ENCODE measurements at places on chromosomes 11 and 22.

GRCh38 chr22:32628628-32629572, 154.3 kb downstream of the FBXO7 start:
- DNase-seq, result no peak

DNA sequence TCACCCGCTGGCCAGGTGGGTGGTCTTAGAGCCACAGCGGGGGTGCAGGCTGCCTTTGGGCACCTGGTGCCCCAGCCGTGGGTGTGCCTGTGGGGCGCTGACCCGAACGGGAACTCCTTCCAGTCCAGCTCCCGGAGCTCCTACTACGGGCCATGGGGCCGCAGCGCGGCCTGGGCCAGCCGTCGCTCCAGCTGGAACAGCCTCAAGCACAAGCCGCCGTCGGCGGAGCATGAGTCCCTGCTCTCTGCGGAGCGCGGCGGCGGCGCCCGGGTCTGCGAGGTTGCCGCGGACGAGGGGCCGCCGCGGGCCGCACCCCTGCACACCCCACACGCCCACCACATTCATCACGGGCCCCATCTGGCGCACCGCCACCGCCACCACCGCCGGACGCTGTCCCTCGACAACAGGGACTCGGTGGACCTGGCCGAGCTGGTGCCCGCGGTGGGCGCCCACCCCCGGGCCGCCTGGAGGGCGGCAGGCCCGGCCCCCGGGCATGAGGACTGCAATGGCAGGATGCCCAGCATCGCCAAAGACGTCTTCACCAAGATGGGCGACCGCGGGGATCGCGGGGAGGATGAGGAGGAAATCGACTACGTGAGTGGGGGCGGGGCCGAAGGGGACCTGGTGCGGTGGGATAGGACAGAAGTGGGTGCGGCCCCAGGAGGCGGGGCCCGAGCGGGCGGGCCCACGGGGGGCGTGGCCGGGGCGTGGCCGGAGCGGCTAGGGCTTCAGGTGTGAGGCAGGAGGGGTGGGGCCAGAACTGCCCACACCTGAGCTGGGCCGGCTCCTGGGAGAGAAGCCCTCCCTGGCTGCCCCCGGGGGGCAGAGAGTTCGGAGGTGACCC, 91.5 kb downstream of the CACNA1I start:
- peak; percentile 72 for DNase-seq

GRCh38 chr11:134994431-134994830, 582.4 kb upstream of the B3GAT1 start:
- DNase-seq, result no peak

DNA sequence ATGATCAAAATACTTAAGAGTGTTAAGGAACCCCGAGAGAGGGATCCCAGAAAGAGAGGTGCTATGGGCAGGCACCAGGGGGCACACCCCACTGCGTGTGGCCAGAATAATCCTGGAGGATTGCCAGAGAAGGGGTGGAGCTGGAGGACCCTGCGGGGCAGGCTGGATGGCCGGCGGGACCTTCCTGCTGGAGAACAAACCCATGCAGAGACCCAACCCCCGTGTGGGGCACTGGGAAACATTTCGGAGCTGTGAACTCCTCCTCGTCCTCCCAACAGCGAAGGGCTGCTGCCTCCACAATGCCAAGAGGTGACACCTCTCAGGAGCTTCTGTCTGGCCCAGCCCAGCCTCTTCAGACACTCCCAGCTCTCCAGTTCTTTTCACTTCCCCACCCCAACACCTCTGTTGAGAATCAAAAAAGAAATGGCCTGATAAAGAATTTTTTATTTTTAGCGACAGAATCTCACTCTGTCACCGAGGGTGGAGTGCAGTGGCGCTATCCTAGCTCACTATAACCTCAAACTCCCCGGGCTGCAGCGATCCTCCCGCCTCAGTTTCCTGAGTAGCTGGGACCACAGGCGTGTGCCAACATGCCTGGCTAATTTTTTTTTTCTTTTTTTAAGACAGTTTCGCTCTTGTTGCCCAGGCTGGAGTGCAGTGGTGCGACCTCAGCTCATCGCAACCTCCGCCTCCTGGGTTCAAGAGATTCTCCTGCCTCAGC, 25.6 kb downstream of the RHOD start:
- no peak for DNase-seq

GRCh38 chr11:125070699-125071254, 7.7 kb downstream of the SLC37A2 start:
- DNase-seq, result no peak

DNA sequence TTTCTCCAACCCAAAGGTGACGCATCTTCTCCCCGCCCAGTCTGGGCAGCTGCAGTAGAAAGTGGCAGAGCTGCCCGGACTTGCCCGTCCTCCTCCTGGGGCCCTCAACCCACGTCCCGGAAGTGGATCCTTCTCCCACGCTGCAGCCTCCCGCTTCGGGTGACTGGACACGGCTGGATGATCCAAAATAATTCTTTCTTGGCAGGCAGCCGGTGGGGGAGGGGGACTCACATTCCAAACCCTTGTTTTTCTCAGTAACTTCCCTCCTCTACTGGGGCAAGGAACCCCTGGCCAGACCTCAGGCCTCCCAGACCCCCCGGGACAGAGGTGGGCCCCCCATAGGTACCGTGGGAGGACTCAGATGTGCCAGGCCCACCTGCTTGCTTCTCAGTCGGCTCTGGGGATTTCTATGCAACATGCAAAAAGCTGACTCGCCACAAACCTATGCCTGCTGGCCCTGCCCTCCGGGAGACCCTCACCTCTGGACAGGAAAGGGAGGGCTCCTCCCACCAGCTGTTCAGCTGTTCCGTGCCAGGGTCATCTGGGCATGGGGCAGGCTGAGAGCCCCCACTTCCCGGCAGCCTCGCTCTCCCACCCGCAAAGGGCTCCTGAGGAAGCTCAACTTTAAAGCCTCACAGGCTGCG, 1.4 kb downstream of the PLXNB2 start:
- peak; percentile 64 for DNase-seq

GRCh38 chr11:23540101-23540561, 679.9 kb upstream of the CCDC179 start:
- DNase-seq, result peak; percentile 34

DNA sequence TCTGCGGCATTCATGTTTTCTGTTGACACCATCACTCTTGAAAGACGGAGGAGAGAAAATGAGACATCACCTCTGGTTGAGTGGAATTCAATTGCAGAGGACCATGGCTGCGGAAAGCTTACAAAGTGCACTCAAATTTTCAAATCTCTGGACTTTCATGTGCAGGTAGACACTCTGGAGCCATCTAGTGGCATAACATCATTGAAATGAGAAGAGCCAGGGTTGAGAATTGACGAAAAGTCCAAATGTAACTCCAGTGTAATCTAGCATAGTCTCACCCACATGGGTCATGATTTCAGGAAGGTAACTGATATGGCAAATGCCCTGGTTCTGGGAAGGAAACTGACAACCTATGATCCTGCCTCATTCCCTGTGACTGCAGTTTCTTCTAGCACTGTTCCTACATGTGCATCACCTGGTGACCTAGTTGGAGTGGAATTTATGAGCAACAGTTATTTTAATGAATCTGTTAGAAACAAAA, 687.8 kb downstream of the KCNA4 start:
- peak; percentile 21 for DNase-seq

DNA sequence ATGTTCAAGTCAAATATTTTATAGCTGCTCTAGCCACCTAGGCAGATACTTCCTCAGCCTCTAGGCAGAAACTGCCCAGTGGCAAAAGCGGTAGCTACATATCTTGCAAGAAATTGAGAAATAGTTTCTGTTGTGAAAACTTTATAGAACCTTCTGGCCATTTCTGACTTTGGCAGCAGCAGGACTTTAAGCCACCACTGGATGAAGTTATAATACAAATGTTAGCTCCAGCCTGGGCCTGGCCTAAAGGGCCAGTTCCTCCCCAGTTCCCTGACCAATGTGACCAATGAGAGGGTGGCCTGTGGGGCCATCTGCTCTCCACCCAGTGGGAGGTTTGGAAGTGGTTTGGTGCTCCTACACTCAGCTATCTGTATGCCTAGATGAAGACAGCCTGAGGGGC, 254.0 kb upstream of the NARS2 start:
- DNase-seq, result no peak

DNA sequence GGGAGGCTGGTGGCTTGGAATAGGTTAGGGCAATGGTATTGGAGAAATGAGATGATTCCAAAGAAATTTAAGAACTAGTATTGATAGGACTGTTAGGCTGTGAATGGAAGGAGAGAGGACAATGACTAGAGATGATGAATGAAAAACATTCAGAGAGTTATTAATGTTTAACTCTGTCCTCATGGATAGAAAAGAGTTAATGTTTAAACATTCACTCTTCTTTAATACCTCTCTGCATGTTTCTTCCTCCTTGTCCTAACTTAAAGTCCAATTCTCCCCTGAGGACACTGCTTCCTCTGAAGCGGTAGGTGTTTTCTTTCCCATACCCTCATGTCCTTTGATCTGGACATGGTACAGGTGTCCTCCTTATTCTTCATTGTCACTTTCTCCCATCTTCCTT, 13.4 kb downstream of the CHEK1 start:
- DNase-seq, result no peak

DNA sequence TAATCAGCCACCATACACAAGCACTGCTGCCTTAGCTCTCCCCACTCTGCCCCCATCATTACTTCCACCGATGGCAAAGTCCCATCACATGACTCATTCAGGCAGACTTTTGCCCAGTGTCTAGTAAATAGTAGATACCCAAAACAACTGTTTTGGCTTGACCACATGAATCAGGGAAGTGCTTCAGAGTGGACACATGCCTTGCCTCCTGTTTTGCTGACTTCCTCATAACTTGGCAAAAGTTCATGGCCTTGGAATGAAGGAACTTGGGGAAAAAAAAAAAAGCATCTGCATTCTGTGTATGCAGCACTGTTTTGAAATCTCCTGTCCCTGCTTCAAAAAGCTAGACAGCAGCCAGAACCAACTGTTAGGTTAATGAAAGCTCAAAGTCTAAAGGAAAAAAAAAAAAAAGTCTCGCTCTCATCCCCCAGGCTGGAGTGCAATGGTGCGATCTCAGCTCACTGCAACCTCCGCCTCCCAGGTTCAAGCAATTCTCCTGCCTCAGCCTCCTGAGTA, 335.3 kb downstream of the FAM181B start:
- no peak for DNase-seq

- DNase-seq, result no peak
These were observed 185.4 kb upstream of the B3GAT1 start for GRCh38 chr11:134597452-134597851.

DNA sequence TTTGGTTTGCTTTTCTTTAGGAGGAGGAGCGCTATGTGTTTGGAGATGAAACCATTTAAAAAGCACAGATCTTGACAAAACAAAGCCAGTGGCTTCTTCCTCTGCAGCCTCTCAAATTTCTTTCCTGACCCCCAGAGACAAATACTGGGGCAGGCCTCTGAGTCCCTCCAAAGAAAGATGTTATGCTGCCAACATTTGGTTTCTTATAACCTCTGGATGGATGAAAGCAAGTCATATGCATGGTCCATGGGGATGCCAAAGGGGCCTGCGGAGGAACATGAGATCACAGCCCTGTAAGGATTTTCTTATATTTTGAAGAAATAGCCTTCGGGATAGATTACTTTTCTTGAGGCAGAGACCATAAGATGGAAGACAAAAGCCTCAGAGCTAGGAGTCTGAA, 179.1 kb downstream of the TENM4 start:
- no peak for DNase-seq

DNA sequence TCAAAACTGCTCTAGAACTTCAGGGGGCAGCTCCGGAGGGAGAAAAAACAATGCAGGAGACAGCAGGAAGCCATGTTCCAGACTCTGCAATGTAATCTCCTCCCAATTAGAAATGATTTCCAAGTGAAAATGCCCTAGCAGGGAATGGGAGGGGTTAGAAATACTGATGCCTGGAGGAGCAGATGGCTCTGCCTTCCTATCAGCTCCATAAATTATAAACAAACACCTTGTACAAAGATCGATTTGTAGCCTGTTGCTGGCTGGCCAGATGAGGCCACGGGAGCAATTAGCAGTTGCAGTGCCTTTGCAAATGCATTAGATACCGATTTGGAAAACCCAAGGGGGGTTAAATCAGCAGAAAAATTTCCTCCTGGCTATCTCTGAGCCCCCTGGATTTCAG, 46.6 kb upstream of the CHRM4 start:
- peak; percentile 91 for DNase-seq

GRCh38 chr11:25197515-25197914, 700.7 kb downstream of the LUZP2 start:
- DNase-seq, result no peak

GRCh38 chr11:82003671-82004515, 729.8 kb downstream of the FAM181B start:
- DNase-seq, result no peak

- DNase-seq, result no peak
These were observed 29.1 kb downstream of the TREH start for GRCh38 chr11:118650366-118650765.
